ENCODE measurements at places on chromosomes 5 and 9. TPM values are rescaled to one million over a fixed set of nuclear protein-coding genes. Genes with fewer than 3 reads are reported as not detected.

DNA sequence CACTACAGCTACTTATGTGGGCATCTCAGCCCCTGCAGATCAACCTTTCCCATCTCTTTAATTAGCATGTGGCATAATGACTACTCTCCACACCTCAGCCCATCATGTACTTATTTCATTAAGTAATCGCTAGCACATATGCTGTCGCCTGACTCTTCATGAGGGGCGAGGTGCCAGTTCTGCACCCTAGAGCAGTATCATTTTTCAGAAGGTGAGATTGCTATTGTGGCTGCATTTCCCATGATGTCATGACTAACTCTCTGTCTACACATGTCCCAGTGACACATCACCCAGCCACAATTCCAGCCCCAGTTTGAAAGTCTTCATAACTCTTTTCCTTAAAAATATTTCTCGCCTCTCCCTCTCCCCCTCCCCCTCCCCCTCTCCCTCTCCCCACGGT, 7.6 kb upstream of the F2RL1 start:
- DNase-seq: no peak

GRCh38 chr5:128681764-128682592, 143.9 kb upstream of the FBN2 start:
- peak; percentile 28 for DNase-seq

GRCh38 chr5:77970891-77971290, 194.8 kb upstream of the TBCA start:
- no peak for DNase-seq

GRCh38 chr5:142281008-142281367, 43.8 kb downstream of the SPRY4 start:
- no peak for DNase-seq

- no peak for DNase-seq
Observed at GRCh38 chr9:35869621-35870216, 482 bp downstream of the OR13J1 start.

DNA sequence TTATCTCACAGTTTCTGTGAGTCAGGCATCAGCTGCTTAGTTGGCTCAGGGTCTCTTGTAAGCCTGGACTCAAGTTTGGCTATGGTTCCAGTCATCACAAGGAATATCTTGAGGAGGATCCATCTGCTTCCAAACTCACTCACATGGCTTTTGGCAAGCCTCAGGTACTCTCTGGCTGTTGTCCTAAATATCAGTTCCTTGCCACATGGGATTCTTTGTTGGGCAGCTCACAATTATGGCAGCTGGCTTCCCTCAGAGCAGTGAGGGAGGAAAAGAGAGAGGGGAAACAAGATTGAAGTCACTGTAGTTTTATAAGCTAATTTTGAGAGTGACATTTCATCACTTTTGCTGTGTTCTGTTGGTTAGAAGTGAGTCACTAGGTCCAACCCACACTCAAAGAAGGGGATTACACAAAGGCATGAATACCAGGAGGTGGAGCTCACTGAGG, 144.5 kb downstream of the GCNT1 start:
- DNase-seq: peak; percentile 65

- no peak for DNase-seq
Observed at GRCh38 chr9:133088756-133089155, 27.0 kb downstream of the CEL start.

GRCh38 chr5:127351418-127351817, 60.8 kb downstream of the MEGF10 start:
- DNase-seq: no peak

- peak; percentile 36 for DNase-seq
Observed at GRCh38 chr9:105908069-105908468, 213.7 kb downstream of the TMEM38B start.

DNA sequence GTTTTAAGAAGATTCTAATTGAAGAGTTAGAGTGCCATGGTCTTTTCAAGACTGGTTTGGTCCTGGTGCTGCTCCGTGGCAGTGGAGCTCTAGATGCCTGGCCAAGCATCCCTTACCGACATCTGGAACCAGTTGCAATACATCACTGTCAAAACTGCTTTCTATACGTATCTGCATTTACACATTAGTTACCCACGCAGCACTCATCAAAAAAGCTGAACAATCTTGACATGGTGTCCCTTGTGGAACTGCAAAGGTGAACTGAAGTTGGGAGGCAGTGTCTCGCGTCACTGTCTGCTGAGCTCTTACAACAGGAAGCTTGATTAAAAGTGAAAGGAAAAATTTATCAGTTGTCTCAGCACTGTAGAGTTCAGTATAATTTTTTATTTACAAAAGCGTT, 82.6 kb downstream of the PBX3 start:
- peak; percentile 31 for DNase-seq

GRCh38 chr9:80074439-80074838, 502.7 kb downstream of the TLE4 start:
- DNase-seq: peak; percentile 8

- DNase-seq: no peak
Observed at GRCh38 chr5:176574297-176574591, 25.1 kb downstream of the CDHR2 start.

DNA sequence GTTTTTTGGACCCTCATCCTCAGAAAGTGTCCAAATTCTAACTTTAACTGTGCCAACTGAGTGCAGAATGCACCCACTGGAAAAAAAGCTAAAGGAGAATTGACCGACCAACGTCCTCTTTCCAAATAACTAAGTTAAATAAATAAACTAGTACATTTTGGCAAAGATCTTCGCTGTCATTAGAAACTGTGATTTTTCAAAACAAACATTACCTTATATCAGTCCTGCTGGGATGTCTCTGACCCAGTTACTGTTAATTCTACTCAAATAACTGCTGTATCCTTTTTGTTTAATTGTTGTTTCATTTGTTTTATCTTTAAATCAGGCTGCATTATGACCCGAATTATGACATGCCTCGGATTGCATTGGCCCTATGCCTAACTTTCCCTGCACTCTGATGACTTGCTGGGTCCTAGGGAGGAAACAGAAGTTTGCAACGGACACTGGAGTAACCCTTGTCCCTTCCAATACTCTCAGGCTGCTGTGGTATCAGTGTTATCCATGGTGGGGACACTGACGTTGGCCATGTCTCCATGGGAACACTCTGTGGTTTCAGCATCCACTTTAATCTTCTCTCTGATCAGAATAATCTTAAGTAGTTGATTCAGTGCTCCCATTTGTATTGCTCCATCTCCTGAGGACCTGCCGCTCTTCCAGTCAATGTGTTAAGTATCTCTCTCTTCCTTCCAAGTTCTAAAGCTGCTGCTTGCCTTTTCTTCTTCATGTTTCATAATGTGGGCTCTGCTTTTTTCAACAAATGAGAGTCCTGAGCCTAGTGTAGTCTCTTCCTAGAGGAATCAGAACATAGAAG, 11.1 kb upstream of the IFNA5 start:
- DNase-seq: no peak

DNA sequence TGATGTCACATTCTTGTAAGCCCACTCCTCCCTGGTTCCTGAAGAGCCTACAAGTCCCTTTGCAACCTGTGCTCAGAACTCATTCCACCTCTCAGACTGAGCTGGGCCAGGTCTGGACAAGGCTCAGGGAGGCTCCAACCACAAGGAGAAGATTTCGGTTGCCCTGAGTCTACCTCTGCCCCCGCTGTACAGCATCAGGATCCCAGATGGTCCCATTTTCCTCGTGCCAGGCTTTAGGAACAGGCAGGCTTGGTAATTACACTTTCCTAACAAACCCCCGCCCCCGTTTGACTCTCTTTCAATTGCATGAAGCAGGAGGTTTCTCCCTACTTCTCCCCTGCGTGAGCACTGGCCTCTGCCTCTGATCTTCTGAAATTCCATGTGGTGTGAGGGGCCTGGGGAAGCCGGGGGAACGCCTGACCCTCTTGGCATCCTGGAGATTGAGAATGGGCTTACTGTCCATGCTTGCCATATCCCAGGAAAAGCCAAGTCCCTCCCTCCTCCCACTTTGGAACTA, 86.9 kb upstream of the CTNNA1 start:
- DNase-seq: no peak

DNA sequence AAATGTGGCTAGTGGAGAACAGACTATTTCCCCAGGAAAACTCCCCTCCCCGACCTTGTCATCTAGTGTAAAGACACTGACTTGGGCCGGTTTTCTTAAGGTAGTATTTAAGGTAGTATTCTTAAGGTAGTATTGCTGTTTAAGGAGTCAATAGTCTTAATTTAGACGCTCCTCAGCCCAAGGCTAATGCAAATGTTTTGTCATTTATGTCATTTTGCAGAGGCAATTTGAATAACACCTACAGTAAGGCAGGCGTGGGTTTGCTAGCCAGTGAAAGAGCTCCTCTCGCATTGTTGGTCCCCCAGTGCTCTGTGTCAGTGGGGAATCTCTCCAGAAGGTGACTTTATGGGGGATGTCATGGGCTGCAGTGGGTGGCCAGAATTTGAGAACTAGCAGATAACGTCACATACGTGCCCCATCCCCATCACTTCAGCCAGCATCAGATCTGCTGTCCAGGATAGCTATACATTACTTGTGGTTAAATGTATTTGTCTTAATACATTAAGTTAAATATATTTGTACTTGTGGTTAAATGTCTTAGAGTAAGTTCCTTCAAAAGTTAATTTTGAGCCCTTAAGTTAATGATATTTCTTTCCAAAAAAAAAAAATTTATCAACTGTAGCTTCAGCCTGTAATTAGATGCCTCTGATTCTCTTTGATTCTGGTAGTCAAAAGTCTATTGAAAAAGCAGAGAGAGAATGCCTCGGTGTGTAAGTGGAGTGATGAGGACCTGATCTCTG, 2.6 kb downstream of the PPP1R26 start:
- DNase-seq: no peak

DNA sequence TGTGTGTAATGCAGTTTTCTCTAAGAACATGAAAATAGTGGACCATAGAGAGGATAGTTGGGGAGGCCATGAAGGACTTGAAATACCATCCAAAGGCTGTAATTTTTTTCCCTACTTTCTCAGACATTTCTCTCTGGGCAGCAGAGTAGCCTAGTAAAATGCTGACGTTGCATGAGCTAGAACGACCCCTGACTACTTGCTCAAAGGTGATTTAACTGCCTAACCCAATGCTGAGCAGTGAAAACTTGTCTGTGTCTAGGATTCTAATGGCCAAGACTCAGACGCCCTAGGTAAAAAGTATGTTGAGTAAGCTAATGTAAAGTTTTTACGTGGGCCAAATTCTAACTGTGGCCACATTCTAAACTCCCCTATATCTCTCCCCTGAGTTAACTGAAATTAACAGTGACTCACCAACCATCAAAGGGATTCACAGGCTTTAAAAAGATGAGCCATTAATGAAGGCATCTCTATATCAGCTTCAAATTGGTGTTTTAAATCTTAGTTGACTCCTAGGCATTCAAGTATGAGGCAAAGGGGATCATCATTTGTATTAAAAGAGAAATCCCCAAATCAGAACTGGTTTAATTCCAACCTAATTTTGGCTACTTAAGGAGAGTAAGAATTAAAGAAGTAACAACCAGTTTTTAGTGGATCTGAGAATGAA, 121.0 kb upstream of the GAS1 start:
- DNase-seq: no peak

- DNase-seq: no peak
Observed at GRCh38 chr5:142568996-142569335, 116.9 kb downstream of the FGF1 start.

- DNase-seq: no peak
Observed at GRCh38 chr5:32523625-32524024, 61.7 kb upstream of the SUB1 start.

DNA sequence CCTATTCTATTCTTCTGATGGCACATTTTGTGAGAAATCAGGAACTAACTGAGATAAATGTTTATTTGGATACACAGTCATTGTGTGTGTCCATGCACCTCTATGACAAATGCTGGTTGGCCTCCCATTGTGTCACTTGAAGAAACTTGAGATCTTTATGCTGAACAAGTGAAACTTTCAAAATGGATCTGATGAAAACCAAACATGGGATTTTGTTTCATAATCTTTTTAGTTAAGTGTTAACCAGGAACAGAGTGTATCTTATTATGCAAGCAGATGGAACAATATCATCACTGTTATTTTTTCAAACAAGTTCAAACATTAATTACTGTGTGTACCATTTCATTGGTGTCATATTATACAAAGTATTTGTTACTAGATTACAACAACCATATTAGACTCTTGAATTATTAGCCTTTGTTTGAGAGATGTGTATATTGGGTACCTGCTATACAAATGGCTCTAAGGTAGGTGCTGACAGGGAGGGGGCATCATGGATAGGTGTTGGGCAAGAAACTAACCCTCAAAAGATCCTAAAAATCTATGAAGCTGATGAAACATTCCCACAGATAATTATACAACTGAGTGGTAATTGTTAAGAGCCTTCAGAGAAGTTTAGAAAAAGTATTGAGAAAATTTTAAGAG, 159.8 kb downstream of the PALM2AKAP2 start:
- no peak for DNase-seq

- no peak for DNase-seq
Observed at GRCh38 chr9:137157618-137158415, 12.0 kb downstream of the LRRC26 start.

GRCh38 chr9:37936965-37937364, 33.0 kb upstream of the SLC25A51 start:
- DNase-seq: no peak

The TLR4 gene
- 5.1 TPM for polyA plus RNA-seq

The PCDHA6 gene
- polyA plus RNA-seq: 0.36 TPM

The PAPPA gene
- polyA plus RNA-seq: 0.89 TPM

The GPR150 gene
- 0.25 TPM for polyA plus RNA-seq

The KCNIP1 gene
- polyA plus RNA-seq: 4.0 TPM

The FCHSD1 gene
- 6.2 TPM for polyA plus RNA-seq

The IFNE gene
- not detected for polyA plus RNA-seq

The OR1Q1 gene
- not detected for polyA plus RNA-seq

The DPYSL3 gene
- 160 TPM for polyA plus RNA-seq

The ORM2 gene
- not detected for polyA plus RNA-seq

The STPG3 gene
- 0.79 TPM for polyA plus RNA-seq

The PTGS1 gene
- polyA plus RNA-seq: 4.3 TPM

The NMUR2 gene
- polyA plus RNA-seq: 0.72 TPM

The TMEM232 gene
- 1.1 TPM for polyA plus RNA-seq

The MBLAC2 gene
- polyA plus RNA-seq: 4.7 TPM

Data from muscle of leg (tissue), 16 donors.